ENCODE measurements at places on chromosomes 7 and 10.

DNA sequence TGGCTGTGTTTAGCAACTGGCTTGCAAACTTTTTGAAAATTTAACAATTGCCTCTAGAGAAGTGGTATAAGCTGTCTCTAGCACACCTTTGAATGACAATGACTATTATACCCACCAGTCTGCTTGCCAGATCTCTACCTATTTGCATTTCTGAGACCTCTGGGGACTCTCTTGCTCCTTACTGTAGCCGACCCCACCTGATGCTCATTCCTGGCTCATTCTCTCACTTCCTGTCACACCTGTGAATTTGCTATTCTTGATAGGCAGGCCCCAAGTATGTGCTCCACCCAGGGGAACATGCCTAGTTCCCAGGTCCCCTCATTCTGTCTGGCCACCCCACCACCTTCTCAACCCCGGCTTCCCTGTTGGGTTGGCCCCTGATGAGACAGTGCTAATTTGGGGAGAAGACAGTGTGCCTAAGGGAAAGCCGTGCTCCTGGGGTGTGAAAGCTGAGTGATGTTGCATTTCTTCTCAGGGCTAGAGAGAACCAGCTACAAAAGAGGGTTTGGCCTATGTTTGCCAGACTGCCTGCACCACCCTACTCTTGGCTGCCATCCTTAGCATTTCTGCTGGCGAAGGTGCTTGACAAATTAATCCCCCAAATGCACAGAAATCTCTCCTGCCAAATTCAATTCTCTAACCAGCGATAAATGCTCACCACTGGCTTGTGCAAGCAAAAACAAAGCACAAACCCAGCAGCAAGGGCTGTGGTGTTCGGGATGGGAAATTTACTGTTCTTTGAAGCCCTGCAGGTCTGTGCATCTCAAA, 138.2 kb downstream of the RPS24 start:
- no peak for DNase-seq

GRCh38 chr10:110413903-110414547, 83.7 kb upstream of the DUSP5 start:
- no peak for DNase-seq

GRCh38 chr7:139044813-139045794, 9.3 kb upstream of the ZC3HAV1L start:
- DNase-seq: no peak

DNA sequence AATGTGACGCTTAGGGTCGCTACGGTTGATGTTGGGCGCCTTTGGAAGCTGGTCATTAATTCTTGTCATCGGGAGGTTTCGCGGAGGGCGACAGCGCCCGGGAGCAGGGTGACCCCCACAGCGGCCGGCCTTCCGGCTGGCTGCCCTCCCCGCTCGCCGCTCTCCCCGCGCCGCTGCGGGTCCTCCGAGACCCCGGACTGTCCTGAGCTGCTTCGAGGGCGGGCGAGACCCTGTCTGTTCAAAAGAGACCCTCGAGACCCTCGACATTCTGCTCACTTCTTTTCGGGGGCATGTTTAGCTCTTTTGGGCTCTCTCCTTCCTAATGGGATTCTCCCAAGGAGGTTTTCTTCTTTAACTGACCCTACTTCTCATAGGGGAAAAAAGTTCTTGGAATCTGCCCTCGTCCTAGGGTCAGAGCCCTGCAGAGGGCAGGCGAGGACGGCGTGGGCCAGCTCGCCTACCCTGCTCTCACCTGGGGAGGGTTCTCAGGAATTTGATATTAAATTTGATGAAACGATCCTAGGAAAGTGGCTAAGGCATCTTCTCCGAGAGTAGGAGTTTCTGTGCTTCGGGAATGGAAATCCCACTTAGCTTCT, 257.0 kb downstream of the OTUD1 start:
- no peak for DNase-seq

- DNase-seq: no peak
Observed at GRCh38 chr10:90919683-90920574, 958 bp downstream of the ANKRD1 start.

- no peak for DNase-seq
Observed at GRCh38 chr10:116926426-116926825, 77.1 kb downstream of the ENO4 start.

- peak; percentile 90 for DNase-seq
Observed at GRCh38 chr7:35754741-35755140, 46.1 kb upstream of the SEPTIN7 start.

- peak; percentile 80 for DNase-seq
Observed at GRCh38 chr7:90211391-90212148, at the start of gene STEAP2. Gene STEAP2 (plus strand): TSS chr7:90211740. CDS start chr7:90225083, 13,343 bp downstream.

DNA sequence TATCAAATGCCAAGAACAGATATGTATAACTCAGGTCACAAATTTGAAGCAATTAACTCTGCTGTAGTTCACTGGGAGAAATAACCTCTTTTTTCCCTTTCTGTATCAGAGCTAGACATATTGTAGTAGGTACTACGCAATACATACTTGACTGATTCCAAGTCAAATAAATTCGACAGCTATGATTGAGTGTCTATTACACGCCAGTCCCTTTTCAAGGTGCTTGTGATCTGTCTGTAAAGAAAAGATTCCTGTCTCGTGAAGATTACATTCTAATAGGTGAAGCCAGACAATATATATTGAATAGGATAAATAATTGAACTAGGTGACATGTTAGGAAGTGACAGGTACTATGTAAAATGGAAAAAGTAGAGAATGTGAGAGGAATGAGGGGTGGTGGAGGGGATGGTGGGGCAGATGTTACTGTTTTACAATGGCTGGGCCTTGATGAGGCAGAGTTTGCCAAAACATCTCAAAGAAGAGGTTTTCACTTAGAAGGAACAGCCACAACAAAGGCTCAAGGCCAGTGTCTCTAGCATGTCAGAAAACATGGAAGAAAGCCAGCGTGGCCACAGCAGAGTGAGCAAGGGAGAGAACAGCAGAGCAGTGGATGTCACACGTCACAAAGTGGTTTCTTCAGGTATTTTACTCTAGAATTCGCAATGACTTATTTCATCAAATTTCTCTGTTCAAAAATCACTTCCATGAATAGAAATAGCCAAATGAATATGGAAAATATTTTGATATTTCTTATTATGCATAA, 282.6 kb upstream of the CACNA2D1 start:
- no peak for DNase-seq

DNA sequence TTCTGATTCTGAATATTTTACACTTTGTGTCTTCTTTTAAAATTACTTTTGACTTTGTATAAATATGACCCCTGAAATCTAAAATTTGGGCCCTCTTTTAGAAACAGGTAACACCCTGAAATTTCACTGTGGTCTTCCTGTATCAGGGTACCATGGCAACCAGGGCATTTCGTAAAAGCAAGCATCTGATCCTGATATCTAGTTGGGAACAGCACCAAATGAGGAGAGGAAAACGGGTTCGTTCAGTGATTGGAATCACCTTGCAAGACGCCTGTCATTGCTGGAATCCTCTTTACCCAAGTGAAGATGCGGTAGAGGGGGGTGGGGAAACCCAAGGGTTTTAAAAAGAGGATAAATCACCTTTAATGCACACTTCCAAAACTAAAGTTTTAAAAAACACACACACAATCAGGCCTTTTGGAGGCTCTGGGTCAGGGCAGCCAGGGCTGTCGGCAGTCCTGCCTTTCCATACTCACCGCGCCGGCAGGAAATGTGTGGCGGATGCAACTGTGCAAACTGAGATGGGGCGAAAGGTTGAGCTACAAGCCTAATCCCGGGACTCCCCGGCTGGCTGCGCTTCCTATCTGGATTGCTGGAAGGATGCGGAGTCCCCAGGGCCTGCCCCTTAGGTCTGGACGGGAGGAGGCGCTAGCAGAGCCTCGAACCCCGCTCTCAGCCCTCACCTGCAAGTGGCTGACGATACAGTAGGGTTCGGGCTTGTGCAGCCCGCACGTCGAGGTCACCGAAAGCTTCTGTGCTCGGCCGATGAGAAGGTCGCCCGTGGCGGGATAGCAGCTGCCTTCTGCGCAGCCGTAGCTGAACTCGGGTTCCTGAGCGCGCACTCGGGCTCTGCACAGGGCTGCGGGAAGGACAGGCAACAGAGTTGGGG, 1.8 kb downstream of the LAMB1 start:
- peak; percentile 30 for DNase-seq

GRCh38 chr10:63286754-63287264, 153.7 kb downstream of the NRBF2 start:
- no peak for DNase-seq

- DNase-seq: no peak
Observed at GRCh38 chr7:139132887-139133286, 23.4 kb upstream of the ZC3HAV1 start.

- DNase-seq: no peak
Observed at GRCh38 chr10:24645784-24646183, 77.9 kb downstream of the ARHGAP21 start.

DNA sequence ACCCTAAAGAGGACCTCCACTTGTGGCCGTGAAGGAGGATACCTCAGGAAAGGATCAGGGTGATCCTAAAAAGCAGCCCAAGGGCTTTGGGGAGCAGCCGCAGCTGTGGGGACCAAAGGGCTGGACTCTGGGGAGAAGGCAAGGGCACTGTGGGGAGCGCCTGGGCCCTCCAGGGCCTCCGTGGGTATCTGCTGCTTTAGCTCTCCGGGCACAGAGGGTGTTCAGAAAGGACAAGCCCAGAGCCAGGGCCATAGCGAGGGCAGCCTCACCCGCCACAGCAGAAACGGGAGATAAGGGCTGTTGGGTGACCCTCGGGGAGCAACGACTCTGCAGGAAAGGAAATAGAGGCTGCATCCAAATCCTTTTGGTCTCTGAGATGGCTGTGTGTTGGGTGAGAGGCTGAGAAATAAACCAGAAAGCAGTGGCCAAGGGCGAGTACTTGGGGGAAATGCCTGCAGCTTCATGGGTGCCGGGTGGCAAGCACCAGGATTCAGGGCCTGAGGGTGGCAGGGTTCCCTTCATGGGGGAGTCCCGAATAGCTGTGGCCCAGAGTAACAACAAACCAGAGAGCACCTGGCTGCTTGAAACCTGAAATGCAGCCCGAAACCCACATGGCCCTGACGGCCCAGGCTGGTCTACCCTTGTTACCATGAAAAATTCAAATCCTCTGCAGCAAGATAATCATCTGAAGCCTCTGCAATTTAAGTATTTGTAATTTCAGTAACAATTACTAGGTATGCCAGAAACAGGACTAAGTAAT, 95.2 kb downstream of the VIPR2 start:
- DNase-seq: no peak

- DNase-seq: no peak
Observed at GRCh38 chr7:105354383-105354782, 34.3 kb downstream of the SRPK2 start.

GRCh38 chr7:29194594-29195427, at the start of gene CHN2:
Gene CHN2 (plus strand): TSS chr7:29194775.
- DNase-seq: peak; percentile 81

GRCh38 chr7:63023182-63023787, 975.4 kb upstream of the ZNF722 start:
- DNase-seq: no peak

DNA sequence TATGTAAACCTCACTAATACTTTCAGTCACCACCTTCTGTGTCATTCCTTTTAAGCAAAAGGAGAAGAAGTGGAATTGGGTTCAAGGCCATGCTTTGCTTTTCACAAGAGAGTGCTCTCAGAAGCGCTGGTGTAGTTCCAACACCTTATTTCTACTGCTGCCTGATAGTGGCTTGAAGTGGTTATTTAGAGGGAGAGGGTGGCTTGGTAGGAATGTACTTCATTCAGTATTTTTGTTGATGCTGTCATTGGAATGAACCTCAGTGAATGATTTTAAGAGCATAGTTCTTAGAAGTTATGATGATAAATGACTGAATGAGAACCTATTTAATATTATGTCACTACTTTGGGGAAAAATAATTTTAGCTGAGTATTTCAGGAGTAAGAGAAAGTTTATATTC, 396.7 kb downstream of the EXOC4 start:
- DNase-seq: no peak

- DNase-seq: no peak
Observed at GRCh38 chr10:100645613-100646392, 99.6 kb upstream of the PAX2 start.

GRCh38 chr7:148916186-148916585, 32.1 kb upstream of the EZH2 start:
- no peak for DNase-seq

- DNase-seq: no peak
Observed at GRCh38 chr10:133461841-133462240, 8.1 kb downstream of the SCART1 start.

DNA sequence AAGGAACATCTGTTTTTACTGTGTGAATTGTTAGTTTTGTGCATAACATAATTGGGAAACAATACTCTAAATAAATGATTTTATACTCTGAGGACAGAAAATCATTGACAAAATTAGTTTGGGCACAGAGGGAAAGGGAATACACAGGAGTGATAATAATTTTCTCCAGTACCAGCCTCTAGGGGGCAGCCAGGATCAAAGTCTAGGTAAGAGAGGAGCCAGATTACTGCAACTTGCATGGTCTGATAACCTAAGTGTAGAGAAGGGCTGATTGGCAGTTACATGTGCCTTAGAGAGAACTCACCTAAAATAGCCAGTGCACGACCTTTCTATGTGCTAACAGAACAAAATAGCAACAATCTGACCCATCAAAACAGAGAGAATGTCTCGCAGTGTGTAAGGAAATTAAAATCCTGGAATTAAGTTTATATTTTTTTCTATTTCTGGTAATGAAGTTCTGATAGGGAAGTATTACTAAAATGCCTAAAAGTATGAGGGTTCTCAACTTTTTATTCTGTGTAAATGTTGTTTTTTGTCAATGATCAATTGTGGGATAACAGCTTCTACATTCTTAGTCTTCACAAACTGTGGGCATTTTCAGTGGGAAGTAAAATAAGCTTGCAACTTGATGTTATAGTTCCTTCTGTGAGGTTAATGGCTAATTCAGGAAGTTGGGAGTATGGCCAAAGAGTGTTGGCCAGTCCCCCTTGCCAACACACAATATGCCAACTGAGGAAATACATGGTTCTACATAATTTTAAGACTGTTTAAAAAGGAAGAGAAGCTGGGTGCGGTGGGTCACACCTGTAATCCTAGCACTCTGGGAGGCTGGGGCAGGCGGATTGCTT, 66.4 kb downstream of the EXOC6 start:
- DNase-seq: peak; percentile 56

- no peak for DNase-seq
Observed at GRCh38 chr7:55100544-55101327, 81.9 kb downstream of the EGFR start.

DNA sequence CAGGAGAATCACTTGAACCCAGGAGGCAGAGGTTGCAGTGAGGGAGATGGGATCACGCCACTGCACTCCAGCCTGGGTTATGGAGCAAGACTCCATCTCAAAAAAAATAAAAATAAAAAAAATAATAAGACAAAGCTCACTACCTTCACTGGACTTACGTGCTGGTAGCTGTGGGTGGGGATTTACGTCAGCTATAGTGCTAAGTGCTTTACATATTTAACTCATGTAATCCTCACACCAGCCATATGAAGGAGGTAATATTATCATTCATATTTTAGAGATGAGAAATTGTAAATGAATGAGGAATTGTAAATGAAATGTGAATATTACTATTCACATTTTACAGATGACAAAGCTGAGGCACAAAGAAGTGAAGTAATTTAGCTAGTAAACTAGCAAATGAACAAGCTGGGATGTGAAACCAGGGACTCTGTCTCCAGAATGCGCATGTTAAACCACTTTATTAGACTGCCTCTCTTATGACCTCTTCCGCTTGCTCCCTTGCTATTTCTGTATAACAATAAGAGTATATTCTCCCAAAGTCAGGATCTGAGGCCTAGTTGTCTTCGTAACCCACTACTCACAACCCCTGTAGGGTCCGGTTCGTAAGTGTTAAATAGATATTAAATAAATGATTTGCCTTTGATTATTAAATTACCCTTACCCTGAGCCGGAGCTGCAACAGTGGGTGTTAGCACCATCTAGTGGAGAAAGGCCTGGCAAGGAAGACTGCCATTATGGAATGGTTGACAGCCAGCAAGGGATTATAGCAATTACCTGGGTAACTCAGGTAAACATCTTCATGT, 70.2 kb downstream of the HTR7 start:
- peak; percentile 23 for DNase-seq
